Chondrocyte (in vitro differentiated cells): ENCODE measurements at places on chromosomes 1 and 21. TPM values are rescaled to one million over a fixed set of nuclear protein-coding genes. Genes with fewer than 3 reads are reported as not detected.

- no peak for DNase-seq
- H3K27me3 ChIP-seq, result peaks cover 5% of the 10 kb centered on the region
- no peaks in the 10 kb centered on the region for H3K4me1 ChIP-seq
- no peak overlapping the region for H3K27ac ChIP-seq
- H3K4me3 ChIP-seq, result no peak overlapping the region
Measured at GRCh38 chr1:234361102-234361603, 12.1 kb upstream of the COA6 start.

- DNase-seq, result no peak
- peaks cover 8% of the 10 kb centered on the region for H3K36me3 ChIP-seq
- no peak overlapping the region for H3K4me3 ChIP-seq
Measured at GRCh38 chr1:93525431-93525830, 77.5 kb downstream of the FNBP1L start.

The C1orf210 gene
- total RNA-seq, result not detected in 3 replicates

The HPCA gene
- total RNA-seq, result 0.54 TPM in 1 of 3 replicates, not detected in the others
